ENCODE measurements at places on chromosomes 2 and 18.

- no peak for DNase-seq
Observed at GRCh38 chr2:52141076-52141475, 1109.1 kb upstream of the NRXN1 start.

- no peak for DNase-seq
Observed at GRCh38 chr2:228658998-228659397, 477.5 kb upstream of the SPHKAP start.

GRCh38 chr2:34102339-34102738 lies 503.2 kb upstream of the FAM98A start:
- no peak for DNase-seq

GRCh38 chr2:85731606-85732005 lies 22.2 kb upstream of the ATOH8 start:
- DNase-seq = no peak

DNA sequence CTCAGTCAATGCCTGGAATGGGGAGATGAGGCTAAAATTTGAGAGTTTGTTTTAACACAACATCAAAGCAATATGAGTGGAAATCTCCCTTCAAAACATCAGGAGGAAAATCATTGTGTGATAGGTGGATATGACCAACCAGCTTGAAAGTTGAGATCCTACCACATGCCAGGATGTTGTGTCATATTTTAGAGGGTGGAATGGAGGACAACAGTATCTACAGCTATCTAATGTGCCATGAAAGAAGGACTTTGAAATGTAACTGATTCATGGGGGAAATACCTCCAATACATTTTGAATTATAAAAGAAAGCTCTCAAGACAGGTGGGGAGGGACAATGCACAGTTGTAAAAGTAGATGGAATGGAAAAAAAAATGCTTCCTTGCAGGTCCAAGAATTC lies 87.8 kb downstream of the SP100 start:
- no peak for DNase-seq

DNA sequence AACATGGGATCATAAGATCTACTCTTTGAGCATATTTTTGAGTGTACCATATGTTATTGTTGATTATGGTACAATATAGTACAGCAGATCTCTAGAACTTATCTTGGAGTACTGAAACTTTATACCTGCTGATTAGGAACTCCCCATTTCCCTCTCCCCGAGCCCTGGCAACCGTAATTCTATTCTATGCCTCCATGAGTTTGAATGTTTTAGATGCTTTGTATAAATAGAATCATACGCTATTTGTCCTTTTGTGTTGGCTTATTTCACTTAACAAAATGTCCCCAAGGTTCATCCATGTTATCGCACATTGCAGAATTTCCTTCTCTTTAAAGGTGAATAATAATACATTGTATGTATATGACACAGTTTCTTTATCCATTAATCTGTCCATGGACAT lies 117.2 kb downstream of the PTPRM start:
- DNase-seq = no peak

GRCh38 chr18:63970809-63971205 lies 926 bp downstream of the SERPINB8 start:
- DNase-seq = no peak

GRCh38 chr2:861655-862354 lies 88.8 kb upstream of the SNTG2 start:
- DNase-seq = peak; percentile 3

DNA sequence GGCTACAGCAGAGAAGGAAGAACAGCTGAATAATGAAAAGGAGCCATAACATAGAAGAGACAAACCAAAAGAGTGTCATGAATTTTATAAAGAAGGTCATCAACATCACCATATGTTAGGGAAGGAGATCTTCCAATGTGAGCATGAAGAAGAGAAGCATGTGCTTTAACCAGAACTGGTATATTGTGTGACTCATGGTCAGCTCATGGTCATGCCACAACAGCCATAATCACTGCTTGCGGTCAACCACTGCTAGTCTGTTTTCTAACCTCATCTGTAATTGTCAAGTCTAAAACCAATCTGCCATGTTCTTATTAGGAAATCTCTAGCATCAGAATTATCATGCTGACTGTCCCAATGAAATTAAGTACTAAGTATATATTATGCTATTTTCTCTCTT lies 204.1 kb upstream of the VRK2 start:
- DNase-seq = no peak

DNA sequence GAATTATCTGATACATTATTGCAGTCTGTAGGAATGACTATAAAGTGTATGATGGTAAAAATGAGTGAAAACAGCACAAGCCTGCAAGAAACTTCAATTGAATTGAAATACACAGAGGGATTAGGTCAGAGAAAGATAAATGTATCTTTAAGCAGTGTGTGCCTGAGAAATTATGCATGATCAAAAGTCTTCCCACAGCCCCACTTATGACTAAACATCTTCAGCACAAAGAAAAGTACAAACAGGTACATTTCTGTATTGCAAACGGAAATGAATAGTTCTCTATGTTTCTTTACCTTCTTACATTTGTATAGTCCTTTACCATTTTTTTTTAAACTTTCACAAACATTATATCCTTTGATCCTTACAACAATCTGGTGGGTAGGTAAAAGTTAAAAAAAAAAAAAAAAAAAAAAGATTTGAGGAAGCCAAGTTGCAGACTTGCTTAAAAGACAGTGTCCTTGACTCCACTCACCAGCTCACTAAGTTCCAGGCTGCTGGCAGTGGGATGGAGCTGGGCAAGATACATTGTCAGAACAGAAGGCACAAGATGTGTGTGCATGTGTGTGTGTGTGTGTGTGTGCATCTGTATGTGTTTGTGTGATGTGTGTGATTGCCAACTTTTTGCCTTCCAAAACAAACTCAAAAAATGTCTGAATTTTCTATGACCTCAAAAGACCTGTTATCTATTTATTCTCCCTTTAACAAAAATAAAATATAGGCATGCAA lies 423.7 kb upstream of the ACVR2A start:
- DNase-seq = no peak

- DNase-seq = peak; percentile 1
Observed at GRCh38 chr2:1633092-1633671, 111.1 kb downstream of the PXDN start.

- no peak for DNase-seq
Observed at GRCh38 chr18:74457043-74457724, at the start of gene DIPK1C. DIPK1C (minus strand) TSS chr18:74457308; CDS start chr18:74457259, 49 bp downstream.

DNA sequence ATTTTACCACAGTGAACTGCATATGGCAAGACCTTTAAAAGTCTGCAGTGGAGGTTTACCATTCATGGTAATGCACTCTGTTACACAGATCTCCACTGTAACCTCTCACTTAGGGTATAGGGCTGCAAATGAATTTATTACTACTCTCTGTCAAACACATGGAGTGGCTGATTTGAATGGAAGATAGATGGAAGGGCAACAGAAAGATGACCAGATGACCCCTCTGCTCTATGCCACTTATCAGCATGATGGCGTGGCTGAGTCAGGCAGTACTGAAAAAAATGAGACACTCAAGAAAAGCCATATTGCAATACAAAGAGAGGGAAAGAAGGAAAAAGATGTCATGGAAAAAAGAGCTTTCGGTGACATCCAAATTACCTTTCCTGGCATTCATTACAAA lies 72.3 kb downstream of the ABCA12 start:
- no peak for DNase-seq

DNA sequence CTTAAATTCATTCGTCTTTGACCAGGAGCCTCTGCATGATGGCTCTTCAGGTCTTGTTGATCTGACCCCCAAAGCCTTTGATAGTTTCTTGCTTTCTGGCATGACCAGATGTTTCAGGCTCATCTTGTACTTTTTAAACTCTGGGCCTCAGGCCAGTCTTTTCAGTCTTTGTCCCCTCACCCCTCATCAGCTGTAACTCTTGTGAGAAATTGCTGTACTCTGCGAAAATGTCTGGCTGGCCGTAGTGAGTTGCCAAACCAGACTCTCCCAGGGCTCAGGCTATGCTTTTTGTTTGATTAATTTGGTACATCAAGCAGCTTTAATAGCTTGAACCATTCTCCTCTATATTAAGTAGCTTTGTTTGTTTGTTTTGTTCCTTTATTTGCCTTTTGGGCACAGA lies 75.9 kb downstream of the BABAM2 start:
- DNase-seq = no peak

GRCh38 chr2:200159829-200160781 lies 146.4 kb upstream of the SPATS2L start:
- no peak for DNase-seq

DNA sequence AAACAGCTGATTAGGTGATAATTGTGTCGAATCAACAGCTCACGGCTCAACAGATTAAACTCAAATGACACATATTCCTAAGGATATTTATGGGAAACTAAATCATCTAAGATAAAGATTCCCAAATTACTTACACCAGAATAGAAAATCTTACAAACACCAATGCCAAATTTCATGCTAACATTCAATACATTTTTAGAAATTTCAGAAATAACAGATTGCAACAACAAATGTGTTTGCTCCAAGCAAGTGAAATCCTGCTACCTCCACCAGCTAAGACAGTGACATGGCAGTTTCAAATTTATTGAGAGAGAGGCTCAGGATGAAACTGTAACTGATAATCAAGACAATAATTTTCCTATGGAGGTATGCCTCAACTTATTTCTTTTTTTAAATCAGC lies 65.0 kb upstream of the EPB41L3 start:
- no peak for DNase-seq

Measured in NCI-H1092 treated with DMSO at 0.1 percent for 48 hours (cell line).